ENCODE measurements at places on chromosomes 6 and 20.
A peak's percentile ranks its signal among the peaks of the same experiment; 100 is the strongest.

DNA sequence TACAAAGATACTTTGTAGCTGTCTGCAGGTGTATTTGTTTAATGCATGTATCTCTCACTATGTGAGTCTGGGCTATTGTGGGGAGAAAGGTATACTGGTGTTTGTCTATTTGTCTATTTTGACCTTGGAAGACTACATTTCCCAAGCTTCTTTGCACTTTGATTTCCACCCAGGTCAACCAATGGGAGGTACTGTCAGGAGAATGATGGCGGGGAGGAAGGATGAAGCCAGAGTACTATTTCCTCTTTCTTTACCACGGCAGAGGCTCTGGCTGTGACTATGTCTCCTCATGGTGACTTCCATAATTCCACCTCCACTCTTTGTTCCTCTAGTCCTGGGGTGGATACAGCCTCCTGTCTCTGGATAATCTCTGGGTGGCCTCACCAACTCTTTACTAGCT, 23.1 kb downstream of the LBP start:
- no peak for DNase-seq

- DNase-seq, result no peak
Measured at GRCh38 chr6:16329233-16329632, 90.8 kb downstream of the GMPR start.

- DNase-seq, result no peak
Measured at GRCh38 chr20:50469176-50469723, 40.9 kb upstream of the PTPN1 start.

DNA sequence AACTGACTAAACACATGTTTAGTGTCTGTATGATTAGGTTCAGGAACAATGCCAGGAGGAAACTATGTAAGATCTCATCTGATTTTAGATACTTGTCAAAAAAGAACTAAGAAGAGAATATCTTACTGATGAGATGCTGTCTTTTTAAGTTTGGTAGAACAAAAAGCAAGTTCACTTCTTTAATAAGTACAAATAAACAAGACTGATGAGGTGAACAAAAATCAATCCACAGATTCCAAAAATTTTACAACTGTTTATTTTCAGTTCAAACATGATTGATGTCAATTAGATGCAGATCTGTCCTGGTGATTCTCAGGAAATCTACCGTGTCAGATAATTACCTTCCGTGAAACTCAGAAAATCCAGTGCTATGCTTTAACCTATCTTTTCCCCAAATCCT, 24.9 kb downstream of the EPHA7 start:
- DNase-seq, result no peak

GRCh38 chr20:54197621-54198604, 10.0 kb upstream of the PFDN4 start:
- no peak for DNase-seq

- no peak for DNase-seq
Measured at GRCh38 chr6:66926060-66926459, 1219.0 kb upstream of the EYS start.

DNA sequence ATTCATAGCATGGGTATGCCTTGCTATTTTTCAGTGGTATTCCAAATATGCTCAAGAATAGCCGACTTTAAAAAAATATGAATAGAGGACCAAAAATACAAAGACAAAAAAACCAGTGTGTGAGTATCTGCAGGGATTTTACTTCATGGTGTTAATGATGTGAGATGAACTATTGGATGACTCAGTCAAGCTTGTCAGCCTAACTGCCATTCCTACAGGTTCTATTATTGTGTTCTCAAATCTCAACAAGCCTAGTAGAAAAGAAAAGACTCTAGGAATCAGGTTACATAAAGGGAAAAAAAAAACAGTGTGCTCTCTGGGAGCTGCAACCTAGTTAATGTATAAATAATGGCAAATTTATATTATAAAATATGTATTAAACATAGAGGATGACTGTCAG, 588.4 kb upstream of the BTBD3 start:
- no peak for DNase-seq

GRCh38 chr6:52577022-52577777, at the start of gene TRAM2:
Gene TRAM2 (minus strand): TSS chr6:52577060. CDS start chr6:52576915, 145 bp downstream.
- DNase-seq, result peak; percentile 78

Measured in spinal cord (tissue), 10 donors.